ENCODE measurements at places on chromosomes 7 and 10.

DNA sequence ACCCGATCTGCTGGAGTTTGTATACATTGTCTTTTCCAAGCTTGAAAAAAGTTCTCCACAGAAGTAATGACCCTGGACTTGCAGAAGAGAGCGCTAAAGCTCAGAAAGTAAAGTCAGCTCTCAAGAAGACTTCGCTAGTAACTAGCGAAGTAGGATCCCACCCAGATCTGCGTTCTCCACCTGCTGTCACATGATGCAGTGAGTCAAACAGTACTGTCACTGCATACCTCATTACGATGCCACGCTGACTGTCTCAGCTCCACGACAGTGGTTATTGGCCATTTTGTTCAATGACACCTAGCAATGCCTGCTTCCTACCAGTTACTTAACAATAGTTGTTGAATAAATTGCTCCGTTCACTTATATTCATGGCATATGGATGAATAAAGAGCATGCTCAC, 29.7 kb upstream of the SEC61G start:
- DNase-seq: peak; percentile 87

GRCh38 chr10:98516352-98516751, 69.6 kb upstream of the HPS1 start:
- DNase-seq: no peak

DNA sequence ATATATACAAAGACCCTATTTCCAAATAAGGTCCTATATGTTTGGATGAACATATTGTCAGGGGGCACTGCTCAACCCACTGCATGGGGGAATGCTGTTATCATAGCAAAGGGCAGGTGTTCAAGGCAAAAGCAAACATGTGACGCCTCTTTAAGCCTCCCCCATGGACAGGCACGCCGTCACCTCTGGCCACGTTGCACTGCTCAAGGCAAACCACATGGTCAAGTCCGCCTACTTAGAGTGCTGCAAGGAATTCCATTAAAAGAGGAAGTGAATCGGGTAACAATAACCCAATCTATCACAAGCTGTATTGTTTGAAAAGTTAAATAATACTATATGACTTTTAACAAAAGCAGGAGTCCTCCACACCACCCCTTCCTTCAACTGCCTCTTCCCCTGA, 8.8 kb upstream of the CALD1 start:
- no peak for DNase-seq

DNA sequence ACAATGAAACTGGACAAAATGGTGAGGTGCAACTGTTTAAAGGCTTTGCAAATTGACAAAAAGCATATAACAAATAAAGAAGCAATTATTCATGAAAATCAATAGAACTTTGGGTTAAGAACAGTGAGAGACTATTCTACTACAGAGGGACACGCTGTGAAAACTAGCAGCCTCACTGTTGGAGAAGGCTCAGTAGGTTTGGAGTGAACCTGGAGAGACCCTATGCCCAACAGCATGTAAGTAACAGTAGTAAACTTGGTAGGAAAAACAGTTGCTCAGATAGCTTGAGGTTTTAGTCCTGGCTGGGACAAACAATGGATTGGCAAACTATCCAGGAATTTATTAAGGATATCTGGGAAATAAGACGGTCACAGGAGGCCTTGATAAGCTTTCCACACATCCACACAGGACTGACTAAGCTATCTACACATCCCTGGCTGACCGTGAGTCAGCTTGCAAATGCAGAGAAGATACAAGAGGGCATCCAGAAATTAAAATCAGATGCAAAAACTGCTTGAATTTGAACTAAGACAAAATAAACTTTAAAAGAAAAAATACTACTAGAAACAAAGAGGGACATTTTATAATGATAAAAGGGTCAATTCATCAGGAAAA, 15.9 kb downstream of the FAM149B1 start:
- no peak for DNase-seq

GRCh38 chr7:50220273-50220672, 84.2 kb upstream of the IKZF1 start:
- DNase-seq: no peak

GRCh38 chr10:24467605-24468004, 256.1 kb downstream of the ARHGAP21 start:
- DNase-seq: no peak

- no peak for DNase-seq
These were observed 208.8 kb downstream of the TCERG1L start for GRCh38 chr10:131102676-131103075.

GRCh38 chr10:78892338-78893176, 176.2 kb upstream of the ZMIZ1 start:
- DNase-seq: no peak

DNA sequence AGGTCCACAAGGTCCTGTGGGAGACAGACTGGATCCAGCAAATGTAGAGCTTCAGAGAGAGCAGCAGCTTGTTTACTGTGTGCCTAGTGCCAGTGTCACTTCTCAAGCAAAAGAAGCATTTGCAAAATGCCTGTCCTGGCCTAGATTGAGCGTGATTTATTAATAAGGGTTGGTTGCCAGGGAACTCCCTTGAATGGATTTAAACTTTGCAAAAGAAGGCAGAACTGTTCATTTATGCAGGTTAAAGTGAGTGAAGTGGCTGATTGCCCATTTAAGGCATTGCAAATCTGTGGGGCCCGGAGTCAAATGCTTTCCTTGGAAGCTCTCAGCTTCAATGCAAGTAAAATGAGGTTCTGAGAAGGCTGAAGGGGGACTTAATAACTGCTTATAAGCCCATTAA, 71.3 kb downstream of the CDHR3 start:
- no peak for DNase-seq

DNA sequence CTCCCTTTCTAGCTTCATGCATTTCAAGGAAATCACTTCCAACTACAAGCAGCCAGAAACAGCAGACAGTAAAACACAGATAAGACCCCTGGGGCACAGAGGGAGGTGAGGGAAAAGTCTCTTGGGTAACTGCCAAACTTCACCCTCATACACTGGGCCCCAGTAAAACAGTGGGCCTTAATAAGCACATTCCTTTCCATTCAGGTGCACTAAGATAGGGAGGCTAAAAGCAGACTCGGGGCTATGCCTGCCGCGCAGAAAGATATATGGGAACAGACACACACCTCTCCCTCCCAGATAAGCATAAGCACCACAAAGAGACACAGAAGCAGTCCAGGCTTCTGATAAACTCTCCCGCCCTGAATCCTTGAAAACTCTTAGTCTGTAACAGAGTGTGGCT, 117.0 kb downstream of the TYW1B start:
- no peak for DNase-seq

GRCh38 chr7:55019691-55020465, 1.1 kb downstream of the EGFR start:
- DNase-seq: no peak

GRCh38 chr7:73851410-73852338, 9.3 kb upstream of the TMEM270 start:
- no peak for DNase-seq

DNA sequence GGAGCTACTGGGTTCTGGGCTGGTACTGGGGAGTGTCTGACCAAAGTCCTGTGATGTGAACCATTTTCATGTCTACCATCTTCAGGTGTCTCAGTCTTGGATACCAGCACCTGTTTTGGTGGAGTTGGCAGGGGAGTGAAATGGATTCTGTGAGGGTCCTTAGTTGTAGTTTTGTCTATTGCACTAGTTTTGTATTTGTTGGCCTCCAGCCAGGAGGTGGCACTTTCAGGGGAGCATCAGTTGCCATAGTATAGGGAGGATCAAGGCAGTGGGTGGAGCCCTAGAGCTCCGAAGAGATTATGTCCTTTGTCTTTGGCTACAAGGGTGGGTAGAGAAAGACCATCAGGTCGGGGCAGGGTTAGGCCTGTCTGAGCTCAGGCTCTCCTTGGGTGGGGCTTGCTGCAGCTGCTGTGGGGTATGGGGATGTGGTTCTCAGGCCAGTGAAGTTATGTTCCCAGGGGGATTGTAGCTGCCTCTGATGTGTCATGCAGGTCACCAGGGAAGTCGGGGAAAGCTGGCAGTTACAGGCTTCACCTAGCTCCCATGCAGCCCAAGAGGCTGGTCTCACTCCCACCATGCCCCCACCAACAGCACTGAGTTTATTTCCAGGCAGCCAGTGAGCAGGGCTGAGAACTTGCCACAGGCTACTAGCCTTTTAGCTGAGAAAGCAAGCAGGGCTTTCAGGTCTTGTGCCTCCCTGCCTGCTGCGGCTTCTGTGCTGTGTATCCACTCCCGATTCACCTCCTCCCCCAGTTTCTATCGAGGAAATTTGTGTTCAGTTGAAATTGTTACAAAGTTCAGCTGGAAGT, 153.1 kb downstream of the ZNF365 start:
- no peak for DNase-seq

GRCh38 chr10:80290474-80291220, 1.2 kb upstream of the MAT1A start:
- DNase-seq: no peak

- DNase-seq: no peak
These were observed 88.3 kb upstream of the AGK start for GRCh38 chr7:141462958-141463357.

DNA sequence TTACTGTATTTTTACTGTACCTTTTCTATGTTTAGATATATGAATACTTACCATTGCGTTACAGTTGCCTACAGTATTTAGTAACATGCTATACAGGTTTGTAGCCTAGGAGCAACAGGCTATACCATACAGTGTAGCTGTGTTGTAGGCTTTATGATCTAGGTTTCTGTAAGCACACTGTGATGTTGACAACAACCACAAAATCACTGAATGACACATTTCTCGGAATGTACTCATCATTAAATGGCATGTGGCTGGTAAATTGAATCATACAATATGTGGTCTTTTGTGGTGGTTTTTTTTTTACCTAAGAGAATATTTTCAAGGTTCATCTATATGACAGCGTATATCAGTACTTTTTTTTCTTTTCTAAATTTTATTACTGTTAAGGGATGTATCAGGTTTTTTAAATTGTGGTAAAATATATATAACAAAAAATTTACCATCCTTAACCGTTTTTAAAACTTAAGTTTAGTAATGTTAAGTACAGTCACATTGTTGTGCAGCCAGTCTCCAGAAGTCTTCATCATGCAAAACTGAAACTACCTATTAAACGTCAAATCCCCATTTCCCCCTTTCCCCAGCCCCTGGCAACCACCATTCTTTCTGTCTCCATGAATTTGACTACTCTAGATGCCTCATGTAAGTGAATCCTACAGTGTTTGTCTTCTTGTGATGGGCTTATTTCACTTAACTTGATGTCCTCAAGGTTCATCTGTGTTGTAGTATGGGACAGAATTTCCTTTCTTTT, 21.5 kb downstream of the BTAF1 start:
- no peak for DNase-seq

- no peak for DNase-seq
These were observed 155.0 kb upstream of the SEMA3C start for GRCh38 chr7:81073931-81074251.

- no peak for DNase-seq
These were observed 24.8 kb downstream of the SFXN4 start for GRCh38 chr10:119140603-119141245.

DNA sequence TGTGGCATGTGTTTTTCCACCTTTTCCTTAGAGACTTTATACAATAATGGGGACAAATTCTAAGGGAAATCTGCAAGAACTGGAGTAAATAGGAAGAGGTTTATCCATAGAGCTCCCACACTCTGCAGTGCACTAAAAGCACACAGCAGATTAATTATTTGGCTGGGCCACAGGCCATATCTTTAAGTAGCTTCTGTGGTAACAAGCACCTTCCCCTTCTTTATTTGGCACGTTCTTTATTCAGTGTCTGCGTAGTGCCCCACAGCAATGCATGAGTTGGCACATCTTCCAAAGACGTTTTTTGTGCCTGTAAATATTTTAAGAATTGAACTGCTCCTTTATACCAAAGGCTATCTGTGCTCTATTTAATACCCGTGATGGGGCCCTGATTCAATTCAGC, 104.9 kb upstream of the MBL2 start:
- no peak for DNase-seq

DNA sequence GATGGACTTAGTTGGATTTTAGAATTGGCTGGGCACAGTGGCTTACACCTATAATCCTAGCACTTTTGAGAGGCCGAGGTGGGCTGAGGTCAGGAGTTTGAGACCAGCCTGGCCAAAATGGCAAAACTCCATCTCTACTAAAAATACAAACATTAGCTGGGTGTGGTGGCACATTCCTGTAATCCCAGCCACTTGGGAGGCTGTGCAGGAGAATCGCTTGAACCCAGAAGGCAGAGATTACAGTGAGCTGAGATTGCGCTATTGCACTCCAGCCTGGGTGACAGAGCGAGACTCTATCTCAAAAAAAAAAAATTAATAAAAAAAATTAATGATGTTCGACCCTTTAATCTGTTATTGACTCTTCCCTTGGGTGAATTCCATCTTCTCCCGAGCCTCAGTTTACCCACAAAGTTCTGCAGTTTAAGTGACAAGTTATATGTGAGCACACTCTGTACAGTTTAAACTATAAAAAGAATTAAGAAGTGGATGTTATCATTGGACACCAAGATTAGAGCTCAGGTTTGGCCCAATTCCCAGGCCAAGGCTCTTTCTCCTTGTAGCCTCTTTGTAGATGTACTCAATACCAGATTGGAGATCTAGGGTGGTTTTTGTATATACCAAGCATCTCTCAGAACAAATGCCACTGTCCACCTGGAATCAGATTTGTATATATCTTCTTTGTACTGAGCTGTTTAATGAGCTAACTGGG, 15.0 kb downstream of the KAT6B start:
- no peak for DNase-seq

- DNase-seq: no peak
These were observed 24.7 kb downstream of the EXOC6 start for GRCh38 chr10:92873029-92873428.

DNA sequence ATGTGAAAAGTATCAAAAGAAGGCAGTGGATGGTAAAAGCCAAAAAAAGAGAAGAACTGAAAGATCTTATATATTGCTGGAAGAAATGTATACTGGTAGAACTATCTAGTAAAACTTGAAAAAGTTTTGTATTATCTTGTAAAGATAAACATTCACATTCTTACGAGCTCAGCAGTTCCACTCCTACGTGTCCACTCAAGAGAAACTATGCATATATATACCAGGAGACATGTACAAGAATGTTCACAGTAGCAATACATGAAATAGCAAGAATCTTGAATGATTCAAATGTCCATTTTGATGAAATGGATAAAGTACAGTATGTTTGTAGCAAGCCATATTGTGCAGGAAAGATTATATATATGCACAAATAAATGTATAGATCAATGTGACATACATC, 155.0 kb downstream of the RNF133 start:
- DNase-seq: no peak

DNA sequence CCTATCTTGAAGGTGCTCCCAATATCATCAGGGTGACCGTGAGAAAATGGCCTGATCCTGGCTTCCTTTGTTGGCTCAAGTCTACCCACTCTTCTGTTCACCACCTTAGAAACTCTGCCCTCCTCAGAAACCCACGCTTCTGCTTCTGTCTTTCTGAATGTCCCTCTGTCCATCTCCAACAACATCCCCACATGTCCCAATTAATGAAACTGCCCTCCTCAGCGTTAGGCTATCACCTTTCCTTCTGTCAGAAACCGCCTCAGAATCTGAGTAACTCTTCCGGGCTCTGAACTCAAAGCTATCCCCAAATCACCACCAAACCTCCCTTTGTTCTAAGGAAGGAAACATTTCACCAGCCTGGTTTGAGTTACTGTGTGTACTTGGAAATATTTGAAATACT, 315.8 kb upstream of the ZNF32 start:
- DNase-seq: no peak

Data from SHP77 treated with DMSO at 0.1 percent for 48 hours (cell line).